Nephron progenitor cell (in vitro differentiated cells): ENCODE measurements at places on chromosomes 6 and 20.

DNA sequence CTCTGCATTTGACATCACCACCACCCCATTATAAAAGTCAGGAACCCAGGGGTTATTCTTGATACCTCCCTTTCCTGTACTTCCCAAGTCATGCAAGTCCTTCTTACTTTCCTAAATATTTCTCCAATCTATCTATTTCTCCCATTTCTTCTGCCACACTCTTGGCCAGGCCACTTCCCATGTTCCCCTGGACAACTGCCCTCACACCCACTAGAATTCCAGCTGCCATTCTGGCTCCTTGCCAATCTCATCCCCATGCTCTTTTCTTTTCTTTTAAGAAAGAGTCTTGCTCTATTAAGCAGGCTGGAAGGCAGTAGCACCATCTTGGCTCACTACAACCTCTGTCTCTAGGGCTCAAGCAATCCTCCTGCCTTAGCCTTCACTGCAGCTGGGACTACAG lies 15.2 kb downstream of the DEFB132 start:
- H3K27ac ChIP-seq = no peak overlapping the region
- peaks cover 75% of the 10 kb centered on the region for H3K36me3 ChIP-seq
- peaks cover 12% of the 10 kb centered on the region for H3K4me1 ChIP-seq
- DNase-seq = no peak
- H3K4me3 ChIP-seq = no peak overlapping the region

- peak overlapping the region; percentile 99 for H3K27ac ChIP-seq
- peaks cover 12% of the 10 kb centered on the region for H3K36me3 ChIP-seq
- H3K4me3 ChIP-seq = peak overlapping the region; percentile 95
- peaks cover 48% of the 10 kb centered on the region for H3K4me1 ChIP-seq
- peaks cover 3% of the 10 kb centered on the region for H3K27me3 ChIP-seq
These were observed 57.9 kb downstream of the TRIM38 start for GRCh38 chr6:26020329-26021000.

DNA sequence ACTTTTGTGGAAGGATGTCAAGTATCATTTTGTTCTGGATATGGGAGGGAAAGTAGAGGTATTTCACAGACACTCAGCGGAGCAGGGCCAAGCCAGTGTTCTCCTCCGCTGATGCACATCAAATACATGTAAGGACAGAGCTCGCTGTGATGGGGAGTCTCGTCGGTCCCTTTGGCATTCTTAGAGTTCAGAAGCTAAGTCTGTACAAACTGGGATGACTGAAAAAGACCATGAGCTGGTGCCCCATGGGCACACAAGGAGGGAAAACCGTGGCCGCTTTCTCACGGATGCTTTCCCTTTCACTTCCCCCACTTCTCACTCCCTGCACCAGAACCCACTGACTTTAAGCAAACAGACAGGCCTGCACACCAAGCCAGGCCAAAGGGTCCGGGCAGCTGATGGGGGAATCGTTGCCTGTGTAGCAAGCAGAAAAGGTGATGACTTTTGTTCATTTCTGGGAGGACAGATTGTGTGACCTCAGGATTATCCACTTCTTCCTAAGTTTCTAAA lies 27.7 kb upstream of the MPC1 start:
- H3K27ac ChIP-seq = peak overlapping the region; percentile 8
- no peak overlapping the region for H3K4me3 ChIP-seq
- peaks cover 5% of the 10 kb centered on the region for H3K27me3 ChIP-seq
- no peak for DNase-seq
- H3K36me3 ChIP-seq = peaks cover 5% of the 10 kb centered on the region
- H3K4me1 ChIP-seq = peaks cover 25% of the 10 kb centered on the region

DNA sequence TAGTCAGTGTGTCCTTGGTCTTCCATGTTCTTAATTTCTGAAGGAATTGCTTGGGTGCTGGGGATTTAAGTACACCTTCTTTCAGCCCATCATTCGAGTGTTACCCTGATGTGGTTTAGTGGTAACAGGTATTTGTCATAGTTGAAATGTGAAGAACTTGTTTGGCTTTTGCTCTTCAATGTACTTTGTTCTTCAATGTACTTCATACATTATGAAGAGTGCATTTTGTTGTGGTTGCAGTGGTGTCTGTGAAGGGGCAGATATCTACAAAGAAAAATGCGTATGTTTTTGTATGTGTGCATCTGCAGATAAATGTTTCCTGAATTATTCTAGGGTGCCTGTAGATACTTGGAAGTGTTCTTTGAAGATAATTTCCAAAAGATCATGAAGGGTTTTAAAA lies 111.2 kb upstream of the SUPT3H start:
- DNase-seq = no peak
- no peak overlapping the region for H3K4me3 ChIP-seq
- peaks cover 25% of the 10 kb centered on the region for H3K4me1 ChIP-seq
- H3K27me3 ChIP-seq = no peaks in the 10 kb centered on the region

DNA sequence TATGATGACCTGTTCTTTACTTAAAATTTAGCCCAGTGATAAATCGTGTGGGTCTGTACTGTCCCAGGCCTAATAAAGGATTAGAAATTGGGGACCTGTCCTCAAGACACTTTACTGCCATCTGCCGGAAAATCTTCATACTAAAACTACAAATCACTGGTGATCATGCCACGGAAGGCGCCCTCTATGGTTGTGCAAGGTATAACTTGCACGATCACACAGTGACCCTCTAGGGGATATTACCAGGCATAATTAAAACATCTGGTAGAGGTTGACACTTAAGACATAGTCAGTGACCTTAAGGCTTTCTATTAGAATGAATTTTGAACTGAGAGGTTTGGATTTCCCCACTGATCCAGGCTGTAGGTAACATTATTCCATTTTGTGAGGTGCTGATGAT lies 172.6 kb downstream of the BMP2 start:
- H3K27ac ChIP-seq = no peak overlapping the region
- H3K4me1 ChIP-seq = no peaks in the 10 kb centered on the region
- peaks cover 4% of the 10 kb centered on the region for H3K27me3 ChIP-seq
- no peaks in the 10 kb centered on the region for H3K36me3 ChIP-seq

DNA sequence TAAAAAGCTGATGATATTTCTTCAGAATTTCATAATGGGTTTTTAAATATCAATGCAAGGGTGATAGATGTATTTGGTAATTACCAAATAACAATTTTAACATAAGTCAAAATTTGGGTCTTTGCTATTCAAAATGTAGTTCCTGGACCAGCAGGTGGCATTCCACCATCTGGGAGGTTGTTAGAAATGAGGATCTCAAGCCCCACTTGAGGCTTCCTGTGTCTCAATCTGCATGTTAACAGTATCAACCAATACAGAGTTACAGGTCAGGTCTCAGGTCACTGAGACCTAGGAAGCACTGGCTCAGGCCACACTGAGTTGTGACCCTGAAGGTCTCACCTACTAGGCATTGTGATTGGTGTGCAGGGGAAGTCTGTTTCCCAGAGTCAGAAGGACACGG lies 57.2 kb upstream of the MTRF1L start:
- H3K27ac ChIP-seq = no peak overlapping the region
- H3K4me1 ChIP-seq = no peaks in the 10 kb centered on the region
- no peak overlapping the region for H3K4me3 ChIP-seq
- DNase-seq = no peak
- peaks cover 4% of the 10 kb centered on the region for H3K27me3 ChIP-seq

GRCh38 chr20:33685328-33686099 lies 671 bp downstream of the E2F1 start:
- no peak for DNase-seq
- H3K4me3 ChIP-seq = peak overlapping the region; percentile 79
- H3K27me3 ChIP-seq = peaks cover 5% of the 10 kb centered on the region

GRCh38 chr20:7716286-7716972 lies 223.8 kb downstream of the HAO1 start:
- no peak overlapping the region for H3K27ac ChIP-seq
- H3K27me3 ChIP-seq = peaks cover 2% of the 10 kb centered on the region
- H3K36me3 ChIP-seq = no peaks in the 10 kb centered on the region
- H3K4me1 ChIP-seq = no peaks in the 10 kb centered on the region
- H3K4me3 ChIP-seq = no peak overlapping the region

DNA sequence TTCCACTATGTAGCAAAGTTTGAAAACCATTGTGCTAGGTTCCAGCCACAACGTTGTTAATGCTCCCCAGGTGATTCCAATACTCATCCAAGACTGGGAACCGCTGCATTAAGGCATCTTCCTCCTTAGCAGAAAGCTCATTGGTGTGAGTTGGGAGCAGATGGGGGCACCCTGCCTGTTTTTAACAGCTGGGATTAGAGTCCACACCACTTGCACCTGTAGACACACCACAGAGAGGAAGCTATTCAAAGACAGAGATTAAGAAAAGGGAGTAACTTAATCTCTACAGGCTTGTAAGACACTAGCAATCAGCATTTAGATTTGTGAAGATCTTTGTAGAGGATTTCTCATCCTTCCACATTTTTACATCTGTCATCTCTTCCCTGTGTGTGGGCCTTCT lies 333.9 kb upstream of the SOX4 start:
- no peak overlapping the region for H3K27ac ChIP-seq
- H3K4me3 ChIP-seq = no peak overlapping the region
- no peak for DNase-seq
- H3K4me1 ChIP-seq = peaks cover 17% of the 10 kb centered on the region
- H3K27me3 ChIP-seq = no peaks in the 10 kb centered on the region
- H3K36me3 ChIP-seq = peaks cover 11% of the 10 kb centered on the region

GRCh38 chr6:29968130-29968529 lies 25.8 kb downstream of the HLA-A start:
- no peak overlapping the region for H3K27ac ChIP-seq
- peaks cover 14% of the 10 kb centered on the region for H3K27me3 ChIP-seq
- no peaks in the 10 kb centered on the region for H3K36me3 ChIP-seq
- no peak for DNase-seq
- peaks cover 55% of the 10 kb centered on the region for H3K4me1 ChIP-seq

GRCh38 chr6:35209081-35209480 lies 4.7 kb upstream of the SCUBE3 start:
- peaks cover 36% of the 10 kb centered on the region for H3K4me1 ChIP-seq
- DNase-seq = no peak
- no peak overlapping the region for H3K27ac ChIP-seq
- H3K36me3 ChIP-seq = no peaks in the 10 kb centered on the region
- no peak overlapping the region for H3K4me3 ChIP-seq

- peaks cover 5% of the 10 kb centered on the region for H3K27me3 ChIP-seq
- peaks cover 22% of the 10 kb centered on the region for H3K4me1 ChIP-seq
- H3K36me3 ChIP-seq = no peaks in the 10 kb centered on the region
- no peak overlapping the region for H3K4me3 ChIP-seq
- no peak for DNase-seq
These were observed 214.7 kb downstream of the BCAS1 start for GRCh38 chr20:53855733-53856132.

- no peak for DNase-seq
- H3K36me3 ChIP-seq = peaks cover 42% of the 10 kb centered on the region
- peaks cover 10% of the 10 kb centered on the region for H3K4me1 ChIP-seq
- H3K4me3 ChIP-seq = no peak overlapping the region
- no peaks in the 10 kb centered on the region for H3K27me3 ChIP-seq
These were observed 50.4 kb downstream of the FOXO3 start for GRCh38 chr6:108610957-108611586.

- peak overlapping the region; percentile 94 for H3K27ac ChIP-seq
- peaks cover 23% of the 10 kb centered on the region for H3K36me3 ChIP-seq
- H3K4me3 ChIP-seq = no peak overlapping the region
- DNase-seq = peak; percentile 24
These were observed 67.8 kb downstream of the MMS22L start for GRCh38 chr6:97215157-97215769.

DNA sequence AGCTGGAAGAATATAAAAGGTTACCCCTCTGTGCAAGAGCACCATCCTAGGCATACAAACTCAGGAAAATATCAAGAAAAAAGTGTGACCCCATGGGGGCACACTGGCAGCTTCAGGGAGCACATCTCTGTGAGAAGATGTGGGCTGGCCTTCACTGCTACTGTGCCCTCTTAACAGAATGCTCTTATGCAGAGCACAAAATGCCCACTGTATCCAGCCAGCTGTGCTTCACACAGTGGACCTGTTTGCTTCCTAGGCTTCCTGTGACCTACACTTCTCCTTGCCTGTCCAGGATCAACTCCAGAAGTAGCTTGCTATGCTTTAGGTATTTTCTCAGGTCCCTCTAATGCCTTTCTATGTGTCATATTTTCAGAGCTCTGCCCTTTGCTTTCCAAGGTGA lies 380.2 kb upstream of the MMS22L start:
- H3K4me1 ChIP-seq = no peaks in the 10 kb centered on the region
- no peaks in the 10 kb centered on the region for H3K36me3 ChIP-seq
- H3K27ac ChIP-seq = peak overlapping the region; percentile 11
- no peak for DNase-seq
- H3K4me3 ChIP-seq = no peak overlapping the region
- no peaks in the 10 kb centered on the region for H3K27me3 ChIP-seq

DNA sequence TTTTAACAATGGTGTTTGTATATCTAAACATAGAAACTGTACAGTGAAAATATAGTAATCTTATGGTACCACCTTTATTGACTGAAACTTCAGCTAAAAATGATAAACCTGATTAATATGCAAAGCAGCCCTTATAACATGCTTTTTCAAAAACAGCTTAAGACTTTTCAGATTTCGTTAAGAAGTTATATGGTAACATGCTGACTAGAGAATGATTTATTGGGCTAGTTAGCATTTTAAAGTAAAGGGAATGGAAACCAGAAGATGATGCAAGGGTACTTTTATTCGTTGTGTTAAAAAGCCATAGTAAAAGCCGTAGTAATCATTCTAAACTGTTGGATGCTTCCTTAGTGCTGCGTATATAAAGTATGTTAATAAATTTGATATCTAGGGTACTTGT lies 50.5 kb downstream of the CBFA2T2 start:
- H3K36me3 ChIP-seq = peaks cover 25% of the 10 kb centered on the region
- DNase-seq = no peak
- no peak overlapping the region for H3K27ac ChIP-seq
- H3K4me1 ChIP-seq = peaks cover 50% of the 10 kb centered on the region
